Stimulated activated CD4-positive, alpha-beta T cell treated with anti-CD3 and anti-CD28 coated beads, Interleukin-1b, Interleukin-23, amount 100 ng/mL, for 4 hours (primary cell): ENCODE measurements at places on chromosomes 1 and 21.

DNA sequence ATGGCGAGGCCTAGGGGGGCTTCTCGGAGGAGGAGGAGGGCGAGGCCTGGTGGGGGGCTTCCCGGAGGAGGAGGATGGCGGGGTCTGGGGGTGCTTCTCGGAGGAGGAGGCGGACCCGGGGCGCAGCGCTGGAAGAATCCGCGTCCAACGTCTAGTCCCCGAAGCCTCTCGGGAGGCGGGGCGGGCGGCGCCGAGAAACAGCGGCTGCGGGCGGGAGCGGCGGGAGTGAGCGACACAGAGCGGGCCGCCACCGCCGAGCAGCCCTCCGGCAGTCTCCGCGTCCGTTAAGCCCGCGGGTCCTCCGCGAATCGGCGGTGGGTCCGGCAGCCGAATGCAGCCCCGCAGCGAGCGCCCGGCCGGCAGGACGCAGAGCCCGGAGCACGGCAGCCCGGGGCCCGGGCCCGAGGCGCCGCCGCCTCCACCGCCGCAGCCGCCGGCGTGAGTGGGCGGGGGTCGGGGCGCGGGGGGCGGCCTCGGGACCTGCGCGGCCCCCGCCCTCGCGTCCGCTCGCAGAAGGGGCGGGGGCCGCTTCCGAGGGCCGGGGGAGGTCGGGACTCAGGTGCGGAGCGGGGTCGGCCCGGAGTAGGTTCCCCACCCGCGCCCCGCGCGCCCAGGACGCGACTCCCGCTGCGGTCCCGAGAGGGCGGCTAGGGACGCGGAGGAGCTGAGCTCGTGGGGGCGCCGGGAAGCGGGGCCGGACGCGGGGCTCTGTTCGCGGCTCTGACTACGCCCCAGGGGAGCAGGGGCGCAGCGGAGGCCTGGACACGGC lies at the start of gene KLHL17:
Gene KLHL17, plus strand, starts transcription at position 222 of the 769 bp plus-strand sequence. Its CDS starts 110 bp downstream, at position 332.
- DNase-seq, result peak; percentile 86

GRCh38 chr1:36624466-36624865 lies 141.8 kb upstream of the CSF3R start:
- DNase-seq, result no peak

- no peak for DNase-seq
These were observed 19.7 kb downstream of the COG2 start for GRCh38 chr1:230661976-230662375.

- DNase-seq, result no peak
These were observed 180.4 kb downstream of the FGGY start for GRCh38 chr1:59477286-59477685.

DNA sequence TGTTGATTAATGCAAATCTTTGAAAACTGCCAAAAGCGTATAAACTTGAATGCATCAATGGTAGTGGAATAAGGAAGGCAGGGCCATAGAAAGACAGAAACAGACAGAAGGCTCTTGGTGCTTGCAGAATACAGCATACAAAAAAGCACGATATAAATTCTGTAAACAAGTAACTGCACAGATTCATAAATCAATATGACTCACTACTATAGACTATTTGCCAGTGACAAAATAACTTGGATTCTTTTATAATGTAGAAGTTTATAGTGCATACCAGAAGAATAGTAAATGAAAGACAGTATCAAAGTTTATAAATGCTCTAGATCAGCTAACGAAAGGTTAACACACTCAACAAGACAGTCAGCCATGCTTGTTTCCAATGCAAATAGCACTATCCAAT lies 349.6 kb downstream of the PTBP2 start:
- no peak for DNase-seq

DNA sequence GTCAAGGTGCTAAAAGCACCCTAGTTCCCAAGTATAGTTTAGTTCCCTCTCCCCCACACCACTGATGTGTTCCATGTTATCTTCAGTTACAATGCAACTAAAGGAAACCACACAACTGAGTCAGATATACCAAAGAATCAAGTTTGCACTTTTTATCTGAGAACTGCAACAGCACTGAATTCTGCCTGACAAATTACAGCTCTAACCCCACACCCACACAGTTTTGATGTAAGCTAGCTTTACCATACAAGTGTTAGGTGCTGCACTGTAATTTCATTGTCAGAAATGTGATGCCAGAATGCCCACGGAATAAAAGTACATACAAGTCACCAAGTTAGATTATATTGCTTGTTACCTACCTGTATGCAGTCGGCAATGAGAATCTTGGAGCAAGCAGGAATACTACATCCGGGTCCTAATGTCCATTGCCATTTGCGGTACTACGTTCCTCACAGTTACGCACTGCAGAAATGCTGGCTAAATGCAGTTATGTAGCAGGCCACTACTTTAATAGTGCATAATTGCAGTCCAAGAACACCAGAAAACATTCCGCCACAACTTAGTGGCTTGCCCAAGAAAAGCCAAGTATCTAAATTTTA lies 12.1 kb downstream of the SFPQ start:
- no peak for DNase-seq

DNA sequence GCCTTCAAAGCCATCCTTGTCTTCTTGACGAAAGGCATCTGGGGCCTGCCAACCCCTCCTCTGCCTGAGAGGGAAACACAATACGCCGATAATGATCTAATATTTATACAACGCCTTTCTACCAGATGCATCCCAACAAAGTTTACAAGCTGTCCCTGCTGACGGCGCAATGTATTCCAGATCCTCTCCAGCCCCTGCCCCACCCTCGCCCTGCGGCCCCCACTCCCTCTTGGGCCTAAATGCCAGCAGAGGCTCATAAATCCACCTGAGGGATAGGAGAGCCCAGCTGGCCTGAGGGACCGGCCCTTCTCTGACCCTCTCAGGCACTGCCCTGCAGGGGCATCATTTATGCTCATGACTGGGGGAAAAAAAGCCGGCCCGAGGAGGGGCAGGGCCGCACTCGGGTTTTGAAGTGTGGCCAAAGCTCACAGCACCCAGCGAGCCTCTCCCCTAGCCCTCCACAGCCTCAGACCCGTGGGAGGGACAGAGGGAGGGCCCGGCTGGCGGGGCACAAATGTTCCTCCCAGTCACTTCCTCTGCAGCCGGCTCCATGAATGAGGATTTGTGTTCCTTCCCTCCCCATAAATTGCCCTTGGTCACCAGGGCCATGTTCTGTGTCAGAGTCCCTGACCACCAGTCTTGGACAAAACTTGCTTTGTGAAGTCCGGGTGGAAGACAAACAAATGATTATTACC lies 140.3 kb downstream of the FOXD2 start:
- no peak for DNase-seq

DNA sequence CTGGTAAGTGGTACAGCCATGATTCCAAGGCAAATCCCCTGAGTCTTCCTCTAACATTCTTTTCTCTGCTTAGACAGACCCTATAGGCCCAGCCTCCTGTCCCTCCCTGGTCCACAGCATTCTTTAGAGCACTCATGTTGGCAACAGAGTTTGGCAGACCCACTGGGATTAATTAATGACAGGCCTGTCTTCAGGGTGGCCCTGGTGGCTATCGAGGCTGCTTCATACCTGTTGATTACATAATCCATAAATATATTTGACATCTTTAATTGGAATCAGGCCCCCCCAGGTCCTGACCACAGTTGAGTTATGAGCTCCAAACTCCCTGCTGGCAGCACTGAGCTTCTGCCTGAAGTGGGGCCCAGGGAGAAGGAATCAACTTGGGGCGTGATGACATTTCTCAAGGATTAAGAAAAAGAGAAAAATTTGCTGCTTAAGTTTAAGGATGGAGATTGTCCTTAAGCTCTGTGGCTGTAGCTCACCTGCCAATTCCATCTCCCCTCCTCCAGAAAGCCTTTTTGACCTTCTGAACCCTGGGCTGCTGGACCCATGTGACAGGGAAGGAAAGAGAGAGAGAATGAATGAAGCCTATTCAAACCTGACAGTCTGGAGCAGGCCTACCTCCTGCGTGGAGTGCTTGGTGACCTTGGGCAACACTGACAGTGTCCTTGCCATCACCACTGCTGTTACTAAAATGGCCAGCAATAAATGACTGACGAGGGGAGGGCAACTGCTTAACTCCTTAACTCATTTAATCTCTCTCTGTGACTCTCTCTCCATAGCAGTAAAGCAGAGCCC lies 156.6 kb downstream of the TRABD2B start:
- no peak for DNase-seq

- DNase-seq, result no peak
These were observed 407.1 kb downstream of the LMO4 start for GRCh38 chr1:87735750-87736149.

- DNase-seq, result no peak
These were observed 51.4 kb downstream of the PTBP2 start for GRCh38 chr1:96772972-96773371.

GRCh38 chr1:39086865-39087409 lies 60.8 kb downstream of the NDUFS5 start:
- DNase-seq, result no peak

DNA sequence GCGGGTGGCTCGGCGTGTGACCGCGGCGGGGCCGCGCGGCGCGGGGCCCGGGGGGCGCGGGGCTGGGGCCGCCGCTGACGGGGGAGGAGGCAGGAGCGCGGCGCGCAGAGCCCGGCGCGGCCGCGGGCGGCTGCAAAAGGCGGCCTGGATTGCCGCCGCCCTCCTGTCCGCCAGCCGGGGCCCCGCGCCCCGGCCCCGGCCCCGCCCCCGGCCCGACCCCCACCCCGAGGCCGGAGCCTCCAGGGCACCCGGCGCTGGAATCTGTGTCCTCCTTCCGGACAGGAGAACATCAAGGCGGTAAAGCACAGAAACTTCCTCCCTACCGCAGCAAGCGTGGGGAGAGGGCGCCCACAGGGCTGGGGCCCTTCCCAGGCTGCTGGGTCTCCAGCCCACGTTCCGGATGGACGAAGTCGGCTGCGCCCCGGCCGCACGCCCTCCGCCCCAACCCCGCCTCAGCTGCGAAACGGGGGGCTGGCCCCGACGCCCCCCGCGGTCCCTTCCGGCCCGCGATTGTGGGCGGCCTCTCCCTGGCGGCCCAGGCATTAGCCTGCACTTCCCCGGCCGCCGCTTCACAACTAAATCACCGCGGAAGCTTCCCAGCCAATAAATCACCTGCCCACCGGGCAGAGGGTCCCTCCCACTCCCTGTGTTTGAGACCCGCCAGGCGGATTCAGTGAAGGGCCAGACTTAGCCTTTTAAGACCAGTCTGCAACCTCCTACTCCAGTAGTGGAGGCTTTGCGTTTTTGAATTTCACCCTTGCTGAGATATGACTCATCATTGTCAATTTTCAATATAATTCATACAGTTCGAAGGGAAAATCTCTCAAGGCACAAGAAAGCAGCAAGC lies 106.0 kb downstream of the SLC45A1 start:
- DNase-seq, result peak; percentile 43

- DNase-seq, result no peak
These were observed 136.5 kb downstream of the FGGY start for GRCh38 chr1:59433440-59433813.

DNA sequence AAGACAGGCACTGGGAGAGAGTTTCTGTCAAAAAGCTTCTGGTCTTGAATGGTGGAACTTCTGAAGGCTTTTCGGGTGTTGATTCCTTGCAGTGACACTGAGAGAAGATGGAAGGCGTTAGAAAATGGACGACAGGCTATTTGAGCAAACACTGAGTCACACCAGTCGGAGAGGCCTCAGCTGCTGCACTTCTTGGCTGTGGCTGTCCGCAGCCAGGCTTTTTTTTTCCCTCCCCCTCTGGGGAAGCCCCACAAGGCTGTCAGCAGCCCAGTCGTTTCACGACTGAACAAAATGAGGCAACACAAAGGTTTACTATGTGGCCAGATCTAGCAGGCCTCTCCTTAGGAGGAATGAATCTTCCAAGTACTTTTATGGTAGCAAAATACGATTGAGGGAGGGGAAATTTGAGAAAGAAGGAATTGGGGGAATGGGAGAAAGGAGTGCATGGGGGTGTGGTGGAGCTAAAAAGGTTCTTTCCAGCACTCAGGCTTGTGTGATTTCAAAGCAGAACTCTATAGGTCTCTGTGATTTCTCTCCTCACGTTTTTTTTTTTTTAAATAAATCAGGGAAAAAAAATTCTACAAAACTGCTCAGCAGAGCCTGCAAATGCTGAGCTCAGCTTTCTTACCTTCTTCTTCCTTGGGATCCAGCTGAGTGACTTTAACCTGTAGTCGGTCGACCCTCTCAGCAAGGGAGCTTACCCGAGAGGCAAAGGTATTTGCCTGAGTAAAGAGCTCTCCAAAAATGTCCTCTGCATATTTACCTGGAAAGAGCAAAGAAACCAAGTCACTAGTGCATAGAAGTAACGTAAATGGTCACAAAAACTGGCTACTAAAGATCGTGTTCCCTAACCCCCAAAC lies 26.1 kb downstream of the GPR3 start:
- DNase-seq, result no peak

DNA sequence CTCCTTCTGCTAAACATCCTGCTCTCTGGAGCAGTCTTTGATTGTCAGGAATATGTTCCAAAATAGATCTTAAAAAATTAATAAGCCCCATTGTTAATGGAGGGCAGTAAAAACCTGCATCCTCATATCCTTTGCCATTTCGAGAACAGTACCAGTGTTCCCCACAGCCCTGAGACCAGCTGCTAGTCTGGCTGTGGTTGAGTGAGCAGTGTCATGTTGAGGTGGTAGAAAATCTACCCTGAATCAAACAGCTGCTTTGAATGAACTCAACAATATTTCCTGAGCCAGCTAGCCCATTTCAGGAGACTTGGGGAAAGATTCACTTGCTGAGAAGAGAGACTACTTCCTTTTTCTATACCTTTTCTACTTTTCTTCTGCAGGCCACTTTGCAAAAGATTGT lies 24.4 kb downstream of the FABP3 start:
- no peak for DNase-seq

DNA sequence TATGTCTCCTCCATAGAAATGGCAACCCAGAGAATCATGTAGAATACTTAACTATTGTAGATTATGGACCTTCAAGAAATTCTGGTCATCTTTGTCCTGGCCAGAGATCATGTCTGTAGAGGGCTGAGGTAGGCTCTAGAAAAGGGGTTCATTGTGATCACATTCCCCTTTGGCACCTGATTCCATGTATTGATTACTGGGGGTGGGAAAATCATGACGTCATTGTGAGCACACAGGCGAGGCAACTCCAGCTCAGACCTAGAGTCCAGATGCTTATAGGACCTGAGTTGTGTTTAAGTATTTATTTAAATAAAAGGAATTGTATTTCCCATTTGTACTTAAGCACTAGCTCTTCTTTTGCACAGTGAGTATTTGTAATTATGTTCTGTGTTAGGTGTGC lies 93.1 kb downstream of the OSBPL9 start:
- no peak for DNase-seq

- DNase-seq, result no peak
These were observed 72.4 kb upstream of the TRAPPC10 start for GRCh38 chr21:43939443-43940328.

GRCh38 chr1:230112131-230112701 lies 45.2 kb downstream of the GALNT2 start:
- no peak for DNase-seq

DNA sequence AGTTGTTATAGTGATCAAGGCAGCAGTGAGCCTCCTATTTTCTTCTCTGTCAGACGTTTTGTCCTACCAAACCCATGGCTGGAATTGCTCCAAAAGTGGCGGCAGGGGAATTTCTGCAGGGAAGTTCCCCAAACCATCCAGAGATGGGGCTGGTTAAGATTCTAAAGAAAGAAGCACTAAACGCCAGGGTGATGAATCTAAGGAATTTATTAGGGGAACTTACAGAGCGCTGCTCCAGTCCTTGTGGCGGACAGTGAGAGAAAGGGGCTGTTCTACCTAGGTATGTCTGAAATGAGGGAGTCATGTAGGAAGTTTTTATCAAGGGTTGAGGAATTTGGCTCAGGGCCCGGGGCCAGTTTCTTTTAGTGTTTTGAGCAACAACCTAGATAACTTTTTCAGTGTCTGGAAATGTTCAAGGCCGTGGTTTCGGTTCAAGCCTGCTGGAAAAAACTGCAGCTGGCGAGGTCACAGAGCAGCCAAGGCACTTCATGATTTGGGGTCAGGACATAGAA lies 222.4 kb upstream of the B3GALT2 start:
- no peak for DNase-seq

- no peak for DNase-seq
These were observed 165.0 kb downstream of the PLXNA2 start for GRCh38 chr1:208079161-208079560.
